GM10248 (cell line): ENCODE measurements at places on chromosomes 4 and X.

GRCh38 chrX:147217334-147217733 lies 402.8 kb upstream of the CXorf51A start:
- DNase-seq: no peak

DNA sequence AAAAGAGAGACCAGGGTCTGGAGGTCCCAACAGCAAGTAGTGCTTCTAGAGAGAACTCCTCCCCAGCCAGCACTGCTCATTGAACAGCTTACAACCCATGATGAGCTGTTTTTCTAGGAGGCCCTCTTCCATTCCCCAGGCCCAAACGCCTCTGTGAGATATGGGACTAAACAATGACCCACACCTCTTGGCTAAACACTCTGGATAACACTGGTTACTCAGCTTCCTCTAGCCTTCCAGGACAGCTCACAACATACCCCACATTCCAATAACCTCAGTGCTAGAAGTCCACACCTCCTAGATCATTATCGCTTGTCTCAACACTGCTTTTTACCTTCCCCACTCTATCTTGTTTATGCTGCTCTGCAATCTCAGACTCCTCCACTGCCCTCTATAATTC lies 35.4 kb upstream of the PGRMC2 start:
- no peak for DNase-seq

- DNase-seq: no peak
These were observed 4.4 kb upstream of the HTATSF1 start for GRCh38 chrX:136493011-136493410.

GRCh38 chr4:78707793-78708192 lies 68.4 kb upstream of the BMP2K start:
- DNase-seq: no peak

DNA sequence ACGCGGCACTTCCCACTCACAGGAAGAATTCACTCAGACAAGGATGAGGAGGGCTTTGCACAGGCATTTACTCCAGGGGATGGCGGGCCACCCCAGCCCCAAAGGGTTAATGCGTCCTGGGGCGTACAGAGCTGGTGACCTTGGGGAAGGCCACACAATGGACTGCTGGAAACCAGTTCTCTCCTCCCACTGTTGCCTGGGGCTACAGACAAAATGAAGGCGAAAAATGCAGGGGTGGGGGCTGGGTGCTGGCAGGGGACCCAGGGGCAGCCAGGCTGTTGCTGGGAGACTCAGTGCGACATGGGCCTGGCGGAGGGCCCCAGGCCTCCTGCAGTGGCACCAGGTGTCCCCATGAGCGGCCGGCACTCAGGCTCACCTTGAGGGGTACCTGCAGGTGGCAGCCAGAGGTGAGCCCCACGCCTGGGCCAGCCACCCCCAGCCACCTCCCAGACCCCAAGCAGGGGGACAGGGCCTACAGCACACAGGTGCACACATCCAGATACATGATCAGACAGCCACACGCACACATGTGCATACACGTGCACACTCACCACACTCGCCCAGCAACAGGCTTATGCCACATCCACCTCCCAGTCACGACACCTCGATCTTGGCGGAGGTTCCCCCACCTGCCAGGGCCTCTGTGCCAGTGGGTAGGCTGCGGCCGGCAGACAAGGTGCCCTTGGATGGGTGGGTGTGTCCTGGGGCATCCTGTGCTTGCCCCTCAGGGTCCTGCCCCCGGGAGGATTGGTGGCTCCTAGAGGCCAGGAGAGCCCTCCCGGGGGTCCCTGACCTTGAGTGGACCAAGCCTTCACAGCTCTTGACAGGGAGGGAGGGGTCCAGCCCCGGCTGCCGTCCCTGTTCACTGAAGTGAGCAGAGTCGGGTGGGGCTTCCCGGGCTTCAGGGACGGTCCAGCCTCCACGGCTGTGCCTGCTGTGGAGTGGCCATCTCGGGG lies 13.1 kb downstream of the NAT8L start:
- no peak for DNase-seq

- no peak for DNase-seq
These were observed 9.8 kb downstream of the ZBTB33 start for GRCh38 chrX:120260369-120260768.

GRCh38 chr4:6414578-6414977 lies 57.8 kb downstream of the PPP2R2C start:
- DNase-seq: no peak

DNA sequence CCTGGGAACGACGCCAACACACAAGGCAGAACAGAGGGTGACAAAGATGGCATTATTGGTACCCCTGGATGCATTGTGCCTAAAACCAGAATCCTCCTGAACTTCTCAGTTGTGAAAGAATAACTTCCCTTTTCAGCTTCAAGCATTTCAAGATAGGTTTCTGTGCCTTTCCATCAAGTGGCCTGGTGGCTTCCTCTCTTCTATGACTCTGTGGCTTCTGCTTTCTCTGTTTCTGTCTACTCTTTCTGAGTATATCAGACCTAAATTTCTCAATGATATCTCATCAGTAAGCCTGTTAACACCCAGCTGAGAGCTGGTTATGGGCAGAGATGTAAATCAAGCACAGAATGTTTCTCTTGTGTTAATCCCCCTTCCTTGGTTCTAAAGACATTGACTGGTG lies 21.4 kb upstream of the FAM9B start:
- no peak for DNase-seq

GRCh38 chrX:30577362-30577991 lies at the start of gene TASL:
TSS of gene TASL (minus strand) at chrX:30577766. CDS start at chrX:30560355, 17,411 bp downstream.
- DNase-seq: peak; percentile 71

GRCh38 chrX:57652705-57653104 lies 27.4 kb downstream of the NLRP2B start:
- DNase-seq: no peak

DNA sequence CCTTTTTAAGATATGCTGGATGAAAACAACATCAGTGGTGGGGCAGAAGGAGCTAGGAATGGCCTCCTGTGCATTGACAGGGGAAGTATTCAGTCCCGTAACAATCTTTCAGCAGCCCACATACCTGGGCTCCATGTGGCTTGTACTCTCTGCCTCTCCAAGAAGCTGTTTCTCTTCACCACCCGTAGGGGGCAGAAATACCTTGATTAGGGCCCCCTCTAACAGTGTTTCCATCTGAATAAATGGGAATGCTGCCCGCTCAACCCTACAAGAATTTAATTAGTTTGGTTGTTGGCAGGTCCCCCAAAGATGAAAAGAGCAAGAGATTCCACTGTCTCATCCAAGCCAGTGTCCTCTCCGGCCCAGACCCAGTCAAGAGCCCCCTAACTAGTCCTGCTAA lies 155.2 kb downstream of the SMIM20 start:
- peak; percentile 45 for DNase-seq

DNA sequence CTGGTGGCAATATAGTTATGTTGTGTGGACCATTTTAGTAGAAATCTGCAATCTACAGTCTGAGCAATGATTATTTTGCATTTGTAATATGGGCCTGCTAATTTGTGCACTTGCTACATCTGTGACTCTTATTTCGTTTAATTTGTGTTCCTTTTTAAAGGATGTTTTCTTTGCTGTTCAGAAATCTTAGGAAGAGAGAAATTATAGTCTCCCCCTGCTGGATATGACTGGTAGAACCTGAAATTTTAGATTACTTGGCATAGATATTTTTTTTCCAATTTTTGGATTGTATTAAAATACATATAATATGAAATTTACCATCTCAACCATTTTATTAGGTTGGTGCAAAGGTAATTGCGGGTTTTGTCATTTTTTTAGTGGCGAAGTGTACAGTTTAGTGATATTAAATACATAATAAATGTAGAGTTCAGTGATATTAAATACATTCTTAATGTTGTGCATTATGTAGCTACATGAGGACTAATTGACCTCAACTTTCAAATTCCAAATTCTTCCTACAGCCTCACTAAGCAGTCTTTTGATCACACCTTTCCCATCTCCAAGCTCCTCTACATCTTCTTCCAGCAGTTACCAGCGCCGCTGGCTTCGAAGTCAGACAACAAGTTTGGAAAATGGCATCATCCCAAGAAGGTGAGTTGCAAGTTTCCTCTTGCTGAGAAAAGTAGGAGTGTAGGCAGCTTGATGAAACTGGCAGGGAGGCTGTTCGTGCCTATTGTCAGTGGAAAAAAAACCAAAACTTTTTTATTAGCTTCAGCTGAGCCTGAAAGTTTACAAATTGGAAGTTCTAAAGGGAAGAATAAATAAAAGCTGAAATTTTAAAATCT lies 82.2 kb downstream of the FNIP2 start:
- DNase-seq: peak; percentile 31

- no peak for DNase-seq
These were observed 21.9 kb downstream of the ARX start for GRCh38 chrX:24993879-24994278.

DNA sequence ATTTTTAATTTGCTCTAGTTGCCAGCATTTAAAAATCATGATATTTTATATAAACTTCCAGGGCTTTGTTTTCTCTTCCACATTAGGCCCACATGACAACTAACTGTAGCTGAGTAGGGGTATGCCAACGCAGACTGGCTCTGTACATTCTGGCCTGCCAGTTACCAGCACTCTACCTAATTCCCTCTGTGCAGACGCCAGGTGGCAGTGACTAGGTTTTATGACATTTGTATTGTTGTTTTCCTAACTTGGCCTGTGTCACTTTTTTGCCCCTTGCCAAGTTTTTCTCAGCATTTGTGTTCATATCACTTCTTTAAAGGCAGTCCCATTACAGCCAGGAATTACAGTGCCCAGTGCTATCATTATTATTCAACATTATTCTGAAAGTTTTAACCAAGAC lies 347.5 kb downstream of the NKX6-1 start:
- DNase-seq: no peak

DNA sequence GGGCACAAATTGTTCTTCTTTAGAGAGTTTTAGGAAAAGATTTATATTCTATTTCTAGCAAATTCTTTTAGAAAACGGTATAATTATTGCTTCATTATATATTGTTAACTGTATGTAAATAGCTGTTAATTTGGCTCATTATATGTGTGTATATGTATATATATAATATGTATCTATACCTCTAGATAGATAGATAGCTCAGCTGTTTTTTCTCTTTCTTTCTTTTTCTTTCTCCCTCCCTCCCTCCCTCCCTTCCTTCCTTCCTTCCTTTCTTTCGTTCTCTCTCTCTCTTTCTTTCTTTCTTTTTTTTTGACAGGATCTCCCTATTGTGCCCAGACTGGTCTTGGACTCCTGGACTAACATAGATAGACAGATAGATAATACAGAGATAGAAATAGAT lies 1538.8 kb downstream of the PCDH7 start:
- DNase-seq: no peak

GRCh38 chr4:156609421-156609820 lies 362.2 kb downstream of the PDGFC start:
- no peak for DNase-seq

DNA sequence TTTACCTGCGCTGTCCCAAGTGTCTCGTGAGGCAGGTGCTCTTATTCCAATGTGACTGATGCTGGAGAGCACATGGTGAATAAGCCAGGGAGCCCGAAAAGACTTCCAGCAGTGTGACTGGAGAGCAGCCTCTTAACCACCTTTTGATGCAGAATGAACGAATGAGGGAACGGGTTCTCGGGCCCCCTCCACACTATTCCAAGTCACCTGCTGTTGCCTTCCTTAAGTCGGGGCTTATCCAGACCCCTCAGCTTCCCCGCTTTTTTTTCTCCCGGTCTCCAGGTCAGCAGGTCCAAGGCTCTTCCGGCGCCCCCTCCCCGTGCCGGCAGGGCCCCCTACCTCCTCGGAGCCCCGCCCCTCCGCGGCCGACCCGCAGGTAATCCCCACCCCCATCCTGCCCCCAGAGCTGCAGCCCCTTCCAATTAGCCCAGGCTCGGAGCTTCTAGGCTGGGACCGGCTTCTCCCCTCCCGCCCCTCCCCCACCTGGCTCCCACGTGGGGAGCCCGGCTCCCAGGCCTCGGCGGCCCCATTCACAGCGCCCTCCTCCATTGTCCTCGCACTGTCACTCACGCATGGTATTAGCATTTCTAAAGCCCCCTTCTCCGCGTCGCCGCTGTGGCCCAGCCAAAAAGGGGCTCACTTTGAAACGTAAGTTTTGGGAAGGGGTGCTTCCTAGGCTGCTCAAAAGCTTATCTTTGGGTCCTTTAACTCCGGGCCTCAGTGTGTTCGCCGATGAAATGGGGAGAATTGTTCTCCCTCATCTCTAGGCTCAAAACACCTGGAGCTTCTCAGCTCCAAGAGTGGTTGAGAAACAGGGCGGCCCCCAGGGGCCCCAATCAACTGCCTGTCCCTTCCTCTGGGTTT lies 56.2 kb upstream of the PJA1 start:
- DNase-seq: no peak

- no peak for DNase-seq
These were observed 5.0 kb downstream of the P2RY10 start for GRCh38 chrX:78950009-78950835.

DNA sequence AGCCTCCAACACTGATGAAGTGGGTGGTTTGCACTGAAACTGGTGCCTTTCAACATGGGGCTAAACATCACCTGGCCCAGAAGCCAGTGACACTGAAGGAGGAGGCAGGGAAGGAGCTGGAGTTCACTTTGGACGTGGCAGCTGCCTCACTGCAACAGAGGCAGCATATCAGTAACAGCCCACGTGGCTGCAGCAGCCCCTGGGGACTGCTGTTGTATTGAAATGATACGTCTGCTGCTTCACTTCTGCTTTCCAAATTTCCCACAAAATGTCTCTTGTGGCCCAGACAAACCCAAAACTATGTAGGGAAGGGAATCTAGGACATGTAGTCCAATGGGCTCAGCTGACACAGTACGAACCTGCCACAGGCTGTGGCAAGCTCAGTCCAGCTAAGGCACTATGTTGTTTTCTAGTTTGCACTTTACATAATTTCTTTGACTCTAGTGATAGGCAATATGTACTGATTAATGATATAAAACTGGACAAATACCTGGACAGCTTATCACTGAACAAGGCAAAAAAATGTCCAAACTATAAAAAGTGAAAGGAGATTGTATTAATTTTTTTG lies 84.7 kb upstream of the RAPGEF2 start:
- peak; percentile 73 for DNase-seq

DNA sequence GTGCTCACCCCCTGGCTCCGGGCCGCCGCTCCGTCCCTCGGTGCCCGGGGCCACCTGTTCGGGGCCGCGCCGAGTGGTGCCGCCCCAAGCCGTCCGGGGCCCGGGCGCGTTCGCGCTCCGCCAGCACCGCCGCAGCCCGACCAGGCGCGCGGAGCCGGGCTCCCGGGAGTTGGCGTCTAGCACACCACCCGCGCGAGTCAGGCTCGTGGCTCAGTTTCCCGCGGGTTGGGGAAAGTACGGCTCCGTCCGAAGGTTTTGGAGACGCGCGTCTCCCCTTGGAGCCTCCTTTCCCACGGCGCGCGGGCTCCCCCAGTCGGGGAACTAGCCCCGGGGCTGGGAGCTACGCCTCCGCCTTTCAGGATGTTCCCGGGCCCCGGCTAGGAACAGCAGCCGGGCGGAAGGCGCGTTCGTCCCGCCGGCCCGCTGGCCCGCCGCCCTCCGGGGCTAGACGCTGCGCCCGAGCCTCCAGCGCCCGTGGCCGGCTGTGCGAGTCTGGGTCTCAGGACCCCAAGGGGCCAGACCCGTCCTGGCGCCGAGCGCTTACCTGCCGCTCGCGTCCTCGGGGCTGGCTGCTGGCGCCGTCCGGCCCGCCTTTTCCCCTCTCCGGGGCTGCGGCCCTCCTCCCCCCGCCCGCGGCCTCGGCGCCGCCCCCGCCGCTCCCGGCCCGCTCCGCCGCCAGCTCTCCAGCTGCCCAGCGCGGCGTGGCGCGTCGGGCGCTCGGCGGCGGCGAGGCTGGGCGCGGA lies at the start of gene ADGRG2:
Gene ADGRG2 (minus strand): TSS at position 571 of the 743 bp plus-strand sequence. CDS start 53,634 bp downstream, outside the sequence.
- no peak for DNase-seq

- no peak for DNase-seq
These were observed 59.2 kb downstream of the NBDY start for GRCh38 chrX:56788229-56788628.
